ENCODE measurements at places on chromosomes 1 and 21.

- no peak for DNase-seq
These were observed 241.2 kb upstream of the ST6GALNAC5 start for GRCh38 chr1:76625886-76626678.

GRCh38 chr1:56803561-56804156, 15.5 kb downstream of the FYB2 start:
- DNase-seq, result peak; percentile 73

- DNase-seq, result no peak
These were observed 1.6 kb downstream of the COL6A2 start for GRCh38 chr21:46099476-46099875.

DNA sequence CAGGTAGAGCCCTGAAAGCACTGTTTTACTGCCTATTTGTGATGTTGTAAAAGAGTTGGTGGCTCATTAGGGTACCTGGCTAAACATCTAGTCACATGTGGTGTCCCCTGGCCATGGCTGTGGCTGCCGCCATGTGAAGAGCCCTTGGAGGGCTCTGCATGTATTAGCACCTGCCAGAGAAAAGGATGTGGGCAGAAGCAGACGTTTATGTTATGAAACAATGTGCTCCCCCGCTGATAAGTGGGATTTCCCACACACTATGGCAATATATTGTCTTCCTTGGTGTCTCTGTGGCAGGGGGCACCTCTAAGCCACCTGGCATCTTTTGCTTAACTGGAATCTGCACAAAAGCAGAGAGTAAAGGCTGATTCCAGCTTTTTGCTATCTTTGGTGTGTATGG, 9.6 kb downstream of the TENT5C start:
- no peak for DNase-seq

GRCh38 chr1:193516755-193517388, 330.5 kb upstream of the B3GALT2 start:
- DNase-seq, result no peak

DNA sequence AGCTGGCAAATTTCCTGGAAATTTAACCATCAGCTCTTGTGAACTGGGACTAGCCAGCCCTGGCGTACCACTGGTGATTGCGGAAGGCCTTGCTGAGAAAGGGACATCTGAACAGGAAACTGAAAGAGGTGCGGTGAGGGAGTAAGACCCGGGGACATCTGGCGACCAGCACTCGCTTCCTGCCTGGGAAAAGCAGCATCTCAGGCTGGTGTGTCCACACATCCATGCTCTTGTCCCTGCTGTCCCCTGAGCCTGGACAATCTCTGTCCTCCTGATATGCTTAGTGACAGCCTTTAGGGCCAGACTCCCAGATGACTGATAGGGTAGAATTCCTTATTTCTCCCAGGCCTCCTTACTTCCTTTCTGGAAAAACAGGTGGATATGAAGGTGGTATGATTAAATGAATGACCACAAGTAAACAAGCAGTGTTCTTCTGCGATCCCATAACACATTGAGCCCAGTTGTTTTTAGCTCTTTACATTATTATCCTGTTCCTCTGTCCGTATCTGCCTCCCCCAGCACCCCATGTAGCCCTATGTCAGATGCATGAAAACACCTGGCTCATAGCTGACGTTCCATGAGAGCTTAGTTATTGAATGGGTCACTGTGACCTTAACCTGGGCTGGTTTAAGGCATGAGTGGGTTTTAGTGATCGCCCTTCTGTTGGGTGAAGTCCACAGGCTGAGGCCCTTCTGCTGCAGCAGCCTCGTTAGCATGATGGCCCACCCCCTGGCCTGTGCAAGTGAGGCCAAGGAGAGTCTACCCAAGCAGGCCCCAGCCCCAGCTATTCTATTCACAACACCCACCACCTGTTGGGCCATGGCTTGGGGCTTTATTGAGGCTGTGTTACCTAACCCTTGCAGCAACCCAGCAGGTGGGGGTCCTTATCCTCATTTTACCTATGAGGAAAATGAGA, 76.1 kb upstream of the GADD45A start:
- no peak for DNase-seq

GRCh38 chr1:172966844-172967540, 83.7 kb downstream of the TNFSF18 start:
- DNase-seq, result no peak
